T-cell (primary cell): ENCODE measurements at places on chromosomes 6 and 20. TPM values are rescaled to one million over a fixed set of nuclear protein-coding genes. Genes with fewer than 3 reads are reported as not detected.

NRN1 gene
- not detected for total RNA-seq

DNA sequence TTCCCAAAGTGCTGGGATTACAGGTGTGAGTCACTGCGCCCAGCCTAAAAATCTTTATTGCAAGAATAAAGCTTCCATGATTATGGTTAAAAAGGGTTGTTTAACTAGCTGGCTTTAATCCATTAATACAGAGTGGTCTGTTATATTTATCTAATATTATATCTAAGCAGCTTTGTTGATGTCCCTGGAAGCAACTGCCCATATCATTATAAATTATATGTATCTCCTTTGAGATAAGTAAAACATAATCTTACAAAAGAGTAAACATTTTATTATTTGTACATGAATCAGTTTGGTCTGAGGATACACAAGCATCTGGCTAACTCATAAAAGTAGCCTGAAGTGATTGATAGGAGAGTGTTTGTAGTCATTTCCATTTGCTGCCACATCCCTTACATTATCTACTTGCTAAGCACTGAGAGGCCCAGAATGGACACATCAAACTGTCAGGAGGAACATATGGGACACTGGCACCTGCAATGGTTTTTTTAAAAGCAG is 46.9 kb downstream of the TRAF3IP2 start:
- H3K27ac ChIP-seq = no peak overlapping the region
- no peaks in the 10 kb centered on the region for H3K27me3 ChIP-seq
- DNase-seq = no peak
- peaks cover 39% of the 10 kb centered on the region for H3K36me3 ChIP-seq
- H3K4me3 ChIP-seq = no peak overlapping the region
- H3K4me1 ChIP-seq = peaks cover 8% of the 10 kb centered on the region

- H3K27me3 ChIP-seq = no peaks in the 10 kb centered on the region
- H3K4me1 ChIP-seq = peaks cover 2% of the 10 kb centered on the region
- peaks cover 5% of the 10 kb centered on the region for H3K36me3 ChIP-seq
- DNase-seq = no peak
- no peak overlapping the region for H3K27ac ChIP-seq
- no peak overlapping the region for H3K4me3 ChIP-seq
These were observed 15.9 kb downstream of the CPNE1 start for GRCh38 chr20:35648836-35649235.

GRCh38 chr20:7938058-7938457 is 2.2 kb downstream of the HAO1 start:
- no peak overlapping the region for H3K27ac ChIP-seq
- no peaks in the 10 kb centered on the region for H3K36me3 ChIP-seq
- DNase-seq = no peak

GRCh38 chr6:2396846-2397630 is 151.6 kb upstream of the GMDS start:
- H3K4me1 ChIP-seq = no peaks in the 10 kb centered on the region
- H3K27me3 ChIP-seq = no peaks in the 10 kb centered on the region
- no peaks in the 10 kb centered on the region for H3K36me3 ChIP-seq
- no peak for DNase-seq
- no peak overlapping the region for H3K4me3 ChIP-seq
